ENCODE measurements at places on chromosomes 5 and 9. TPM values are rescaled to one million over a fixed set of nuclear protein-coding genes. Genes with fewer than 3 reads are reported as not detected.

NEURL1B gene
- 0.37 TPM for total RNA-seq

AK6 gene
- 60.1 TPM for total RNA-seq

SH2D3C gene
- 25.1 TPM for total RNA-seq

- DNase-seq = no peak
These were observed 57.7 kb downstream of the COMMD10 start for GRCh38 chr5:116142495-116142894.

- DNase-seq = no peak
These were observed 172.2 kb upstream of the GRAMD2B start for GRCh38 chr5:126251024-126251423.

GRCh38 chr9:138099803-138100598 lies 222.4 kb downstream of the CACNA1B start:
- peak; percentile 2 for DNase-seq

DNA sequence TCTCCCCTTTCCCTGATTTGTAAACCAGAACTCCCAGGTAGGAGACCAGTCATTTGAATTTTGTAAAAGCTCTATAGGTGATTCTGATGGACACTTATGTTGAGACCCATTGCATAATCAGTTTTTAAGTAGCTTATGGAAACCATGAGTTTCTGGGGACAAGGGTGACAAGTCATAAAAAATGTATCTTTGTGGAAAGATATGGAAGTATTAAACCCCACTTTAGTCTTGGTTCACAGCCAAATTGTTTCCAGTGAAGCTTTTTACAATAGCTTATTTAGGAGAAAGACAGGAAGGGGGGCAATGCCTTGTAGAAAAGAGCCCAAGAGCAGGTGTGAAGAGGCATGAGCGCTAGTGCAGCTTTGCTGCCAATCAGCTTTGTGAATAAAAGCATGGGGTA lies 453 bp upstream of the CCL28 start:
- no peak for DNase-seq

- DNase-seq = no peak
These were observed 176.1 kb downstream of the ADAMTS12 start for GRCh38 chr5:33715661-33716060.
